ENCODE measurements at places on chromosomes 2 and 18.

DNA sequence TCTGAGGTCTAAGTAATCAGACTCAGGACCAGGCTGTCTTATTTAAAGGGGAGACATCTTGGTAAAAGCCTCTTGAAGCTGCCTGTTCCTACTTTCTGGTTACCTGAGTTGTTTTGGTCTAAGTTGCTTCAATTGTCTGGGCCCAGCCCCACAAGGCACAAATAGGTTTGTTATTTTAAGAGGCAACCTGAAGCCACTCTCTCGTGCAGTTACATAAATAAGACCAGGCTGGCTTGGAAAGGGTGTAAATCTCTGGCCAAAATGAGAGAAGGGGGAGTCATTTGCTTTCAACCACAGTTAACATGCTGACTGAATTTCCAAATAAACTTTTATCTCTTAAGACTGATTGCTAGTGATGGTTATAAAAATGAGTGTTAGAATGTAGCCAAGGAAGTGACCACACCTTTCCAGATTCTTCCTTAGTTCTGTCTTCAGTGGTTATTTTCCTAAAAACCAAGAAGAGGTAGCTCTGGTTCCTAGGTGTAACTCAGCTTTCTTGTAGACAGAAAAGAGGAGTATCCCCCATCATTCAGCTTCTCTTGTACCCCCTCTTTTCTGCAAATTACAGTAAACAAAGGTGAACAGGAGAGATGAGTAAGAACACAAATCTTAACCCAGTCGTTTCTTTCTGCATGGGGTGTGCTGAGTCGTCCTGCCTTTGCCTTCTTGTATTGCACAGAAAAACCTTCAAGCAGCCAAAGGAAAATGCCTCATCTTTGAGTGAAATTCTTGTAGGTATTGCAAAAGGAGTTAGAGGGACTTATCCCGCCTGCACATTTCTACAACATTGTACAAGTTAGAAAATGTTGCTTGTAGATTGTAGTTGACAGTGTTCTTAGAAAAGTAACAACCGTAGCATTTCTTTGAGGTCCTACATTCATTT, 161.5 kb upstream of the NT5C1B start:
- DNase-seq: no peak

DNA sequence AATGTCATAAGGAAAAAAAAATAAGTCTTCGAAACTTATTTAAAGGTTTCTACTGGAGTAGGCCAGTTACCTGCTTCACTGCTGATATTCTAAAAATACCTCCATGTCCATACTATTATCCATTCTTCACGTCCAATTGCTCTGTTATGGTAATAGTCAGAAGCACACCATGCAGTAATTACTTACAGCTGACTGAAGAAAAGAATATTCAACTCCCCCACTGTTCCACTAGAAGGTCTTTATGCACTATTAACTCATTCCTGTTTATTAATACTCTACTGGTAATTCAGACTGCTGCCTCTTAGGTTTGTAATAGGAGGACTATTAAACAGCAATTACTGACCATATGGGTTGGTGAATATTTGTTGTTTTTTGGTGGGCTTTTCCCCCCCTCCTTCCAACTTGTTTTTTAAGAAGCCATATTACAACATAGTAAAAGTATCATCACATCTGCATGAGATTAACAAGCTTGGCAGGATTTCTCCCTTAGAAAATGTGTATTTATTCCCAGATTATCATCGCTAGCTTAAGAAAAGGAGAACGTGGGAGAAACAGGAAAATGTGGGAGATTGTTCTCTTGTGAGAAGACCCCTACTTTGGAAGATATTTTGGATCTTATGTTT, 806.4 kb upstream of the FANCL start:
- no peak for DNase-seq

DNA sequence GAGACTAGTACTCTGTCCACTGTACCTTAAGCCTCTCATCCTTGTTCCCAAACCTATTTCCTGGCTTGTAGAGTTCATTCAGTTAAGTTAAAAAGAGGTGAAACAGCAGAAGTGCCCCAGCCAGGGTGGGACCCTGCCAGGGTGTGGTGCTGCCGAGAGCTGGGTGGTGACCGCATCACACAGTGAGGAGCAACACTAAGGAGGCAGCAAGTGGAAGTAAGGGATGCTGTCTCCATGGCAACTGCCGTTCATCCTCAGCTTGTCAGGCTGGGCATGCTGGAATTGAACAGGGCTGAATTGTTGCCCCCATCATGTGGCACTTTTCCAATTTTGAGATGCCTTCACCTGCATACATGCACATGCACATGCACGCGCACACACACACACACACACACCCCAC, 77.0 kb downstream of the VSNL1 start:
- DNase-seq: no peak

GRCh38 chr2:73594251-73594650, 48.0 kb downstream of the NAT8 start:
- peak; percentile 13 for DNase-seq

DNA sequence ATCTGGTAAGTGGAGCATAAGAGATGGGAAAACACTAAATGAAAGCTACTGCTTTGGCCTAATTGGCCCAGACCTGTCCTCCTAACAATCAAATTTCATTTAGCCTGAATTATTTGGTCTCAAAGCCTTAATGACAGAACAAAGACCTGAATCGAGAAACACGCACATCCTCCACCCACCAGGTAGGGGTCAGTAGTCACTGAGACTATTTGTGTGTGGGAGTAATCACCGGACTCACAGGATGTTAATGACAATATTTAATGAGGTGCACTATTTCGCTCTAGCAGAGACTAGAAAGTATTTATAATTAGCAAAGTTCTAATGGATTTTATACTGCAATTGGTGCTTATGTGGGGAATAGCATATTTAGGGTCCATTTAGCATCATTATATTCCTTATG, 68.1 kb downstream of the RBM43 start:
- no peak for DNase-seq

DNA sequence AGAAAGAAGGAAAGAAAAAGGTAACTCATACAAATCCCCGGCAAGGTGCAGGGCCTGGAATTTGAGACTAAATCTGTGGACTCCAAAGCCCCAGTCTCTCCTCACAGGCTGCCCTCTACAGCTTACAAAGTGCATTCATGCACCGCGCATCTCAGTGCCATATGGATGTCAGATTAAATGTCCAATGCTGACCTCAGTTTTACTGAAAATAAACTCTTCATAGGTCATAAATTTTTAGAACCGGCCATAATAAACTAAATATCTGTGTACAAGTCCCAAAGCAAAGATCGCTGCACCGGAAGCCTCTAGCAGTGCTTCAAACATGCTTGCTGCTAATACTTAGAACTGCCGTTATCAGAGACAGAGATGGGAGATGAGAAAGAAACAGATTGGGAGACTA, 17.7 kb downstream of the ST6GAL2 start:
- DNase-seq: no peak

GRCh38 chr2:41853427-41854191, 194.2 kb upstream of the PKDCC start:
- DNase-seq: peak; percentile 43

- no peak for DNase-seq
Observed at GRCh38 chr2:239751679-239752355, 273.3 kb downstream of the NDUFA10 start.

DNA sequence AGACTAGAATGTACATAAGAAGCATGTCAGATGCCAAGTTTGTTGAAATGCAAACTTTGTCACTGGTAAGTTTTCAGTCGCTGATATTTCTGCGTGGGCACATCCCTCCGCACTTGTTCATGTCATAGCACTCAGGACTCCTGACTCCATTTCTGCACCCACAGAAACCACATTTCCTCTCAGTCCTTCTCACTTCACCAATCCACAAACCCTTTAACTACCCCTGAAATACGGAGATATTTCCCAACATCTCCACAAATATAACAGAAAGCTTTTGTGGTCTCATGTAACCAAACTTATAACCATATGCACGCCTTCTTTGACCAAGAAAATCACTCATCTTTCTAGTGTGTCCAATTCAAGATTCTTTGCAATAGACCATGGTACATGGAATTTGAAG, 276.9 kb upstream of the ERBB4 start:
- no peak for DNase-seq

DNA sequence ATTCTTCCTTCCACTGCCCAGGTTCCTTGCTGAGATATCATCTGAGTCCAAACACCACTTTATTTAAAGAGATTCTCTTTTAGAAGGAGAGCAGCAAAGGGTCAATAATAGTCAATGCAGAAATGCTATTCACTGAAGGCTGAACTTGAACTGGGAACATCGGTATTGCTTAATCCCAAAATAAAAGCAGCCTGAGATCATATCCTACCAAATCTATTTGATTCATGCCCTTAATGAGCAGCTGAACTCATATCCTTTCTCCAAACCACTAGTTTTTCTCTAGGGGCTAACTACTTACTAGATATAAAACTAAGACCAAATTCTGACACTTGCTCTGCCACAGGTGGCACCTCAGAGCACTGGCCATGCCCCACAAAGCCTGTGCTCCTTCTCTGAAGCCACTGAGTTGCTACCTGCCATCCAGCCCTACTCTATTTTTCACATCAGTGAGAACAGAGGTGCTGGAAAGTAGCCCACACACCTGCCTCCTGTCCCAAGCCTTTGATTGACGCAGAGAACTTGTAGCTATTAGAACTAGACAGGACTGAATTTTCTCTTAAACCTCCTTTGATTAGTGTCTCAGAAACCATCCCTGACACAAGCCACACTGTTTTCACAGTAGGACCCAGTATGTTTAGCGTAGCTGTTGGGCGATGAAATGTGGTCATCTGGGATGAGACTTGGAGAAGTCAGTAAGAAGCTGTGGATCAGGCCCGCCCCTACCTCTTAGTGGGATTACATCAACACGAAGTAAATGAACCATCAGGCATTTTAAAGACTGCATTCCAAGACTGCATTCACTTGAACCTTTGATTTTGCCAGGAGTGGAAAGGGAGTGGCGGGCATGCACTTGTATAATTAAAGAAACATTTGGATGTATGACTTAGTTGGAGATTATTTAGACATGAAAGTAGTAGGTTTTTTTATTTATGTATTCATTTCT, 124.3 kb downstream of the RBMS1 start:
- no peak for DNase-seq

- no peak for DNase-seq
Observed at GRCh38 chr2:14760169-14760568, 127.7 kb downstream of the LRATD1 start.

GRCh38 chr2:144004742-144005141, 515.2 kb downstream of the ZEB2 start:
- DNase-seq: no peak

- no peak for DNase-seq
Observed at GRCh38 chr2:145800151-145801091, 1280.5 kb upstream of the ZEB2 start.

DNA sequence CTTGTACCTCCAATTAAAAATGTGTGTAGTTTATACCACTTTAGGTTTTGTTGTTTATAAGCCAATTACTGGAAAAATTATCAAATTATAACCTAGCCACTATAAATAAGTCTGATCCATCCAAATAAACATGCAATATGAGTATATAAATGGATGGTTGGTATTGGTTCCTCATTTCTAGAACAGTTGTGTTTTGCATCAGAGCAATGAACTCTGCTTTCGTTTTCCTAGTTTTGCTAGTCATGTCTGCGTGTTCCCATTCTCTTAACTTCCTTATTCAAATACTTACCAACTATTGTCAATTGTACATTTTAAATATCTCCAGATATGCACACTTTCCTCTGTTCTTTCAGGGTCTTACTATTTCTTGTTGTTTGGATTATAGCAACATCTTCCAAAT, 641.7 kb downstream of the NR4A2 start:
- no peak for DNase-seq

GRCh38 chr18:34098109-34098508, 126.6 kb downstream of the NOL4 start:
- no peak for DNase-seq

- no peak for DNase-seq
Observed at GRCh38 chr2:231361701-231362554, 33.6 kb upstream of the B3GNT7 start.

DNA sequence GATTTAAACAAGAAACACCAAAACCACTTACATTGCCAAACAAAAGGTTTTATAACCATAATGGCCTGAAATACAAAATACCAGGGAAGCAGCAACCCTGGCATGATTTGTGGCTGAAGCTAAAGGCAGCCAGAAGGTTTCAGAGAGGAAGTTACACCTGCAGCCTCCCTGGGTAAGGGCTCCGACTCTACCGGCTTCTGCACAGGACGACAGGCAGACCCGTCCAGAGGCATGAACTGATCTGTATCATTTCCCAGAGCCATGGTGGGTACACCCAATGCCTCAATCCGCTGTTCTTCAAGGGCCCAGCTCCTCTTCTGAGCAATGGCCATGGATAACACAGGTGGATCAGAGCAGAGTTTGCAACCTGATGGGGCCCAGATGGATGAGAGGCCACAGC, 71.6 kb downstream of the PXDN start:
- DNase-seq: no peak

- DNase-seq: peak; percentile 82
Observed at GRCh38 chr2:228731517-228731916, 539.6 kb downstream of the PID1 start.

DNA sequence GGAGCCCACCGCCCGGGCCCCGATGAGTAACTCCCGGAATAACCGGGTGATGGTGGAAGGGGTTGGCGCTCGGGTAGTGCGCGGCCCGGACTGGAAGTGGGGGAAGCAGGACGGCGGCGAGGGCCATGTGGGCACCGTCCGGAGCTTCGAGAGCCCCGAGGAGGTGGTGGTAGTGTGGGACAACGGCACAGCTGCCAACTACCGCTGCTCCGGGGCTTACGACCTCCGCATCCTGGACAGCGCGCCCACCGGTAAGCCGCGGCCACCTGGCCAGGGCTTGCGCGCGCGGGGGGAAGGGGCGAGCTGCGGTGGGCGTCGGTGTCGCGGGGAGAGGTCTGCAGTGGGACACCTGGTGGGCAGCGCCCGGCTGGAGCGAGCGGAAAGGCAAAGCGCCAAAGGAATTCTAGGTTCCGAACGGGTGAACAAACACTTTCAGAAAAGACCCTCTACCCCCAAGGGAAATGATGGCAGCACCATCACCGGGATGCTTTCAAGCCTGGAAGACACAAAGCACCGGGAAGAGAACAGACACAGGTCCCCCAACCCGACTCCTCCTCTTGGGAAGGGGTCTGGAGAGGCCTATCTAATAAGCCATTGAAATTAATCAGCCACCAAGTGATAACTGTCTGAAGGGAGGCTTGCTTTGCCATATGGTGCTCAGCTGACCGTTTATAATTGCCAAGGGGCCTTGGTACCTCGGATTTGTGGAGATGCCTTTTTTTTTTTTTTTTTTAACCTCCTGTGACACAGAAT, 1.1 kb downstream of the MIB1 start:
- no peak for DNase-seq

- DNase-seq: no peak
Observed at GRCh38 chr18:55732227-55733106, 144.5 kb upstream of the TCF4 start.

All from HFFc6 (cell line).